Karpas-422 (cell line): ENCODE measurements at places on chromosomes 5 and 9. TPM values are rescaled to one million over a fixed set of nuclear protein-coding genes. Genes with fewer than 3 reads are reported as not detected.

GRCh38 chr5:135220394-135221186, 178.4 kb downstream of the MACROH2A1 start:
- no peak overlapping the region for H3K27ac ChIP-seq
- no peak overlapping the region for H3K4me3 ChIP-seq
- H3K4me1 ChIP-seq: peaks cover 21% of the 10 kb centered on the region
- no peaks in the 10 kb centered on the region for H3K36me3 ChIP-seq
- no peaks in the 10 kb centered on the region for H3K27me3 ChIP-seq

- H3K4me1 ChIP-seq: no peaks in the 10 kb centered on the region
- DNase-seq: no peak
- H3K27me3 ChIP-seq: no peaks in the 10 kb centered on the region
- H3K4me3 ChIP-seq: no peak overlapping the region
Observed at GRCh38 chr5:106392766-106393165, 1278.0 kb downstream of the EFNA5 start.

- no peak overlapping the region for H3K27ac ChIP-seq
- H3K36me3 ChIP-seq: peaks cover 86% of the 10 kb centered on the region
- no peak overlapping the region for H3K4me3 ChIP-seq
- no peaks in the 10 kb centered on the region for H3K27me3 ChIP-seq
- peaks cover under 1% of the 10 kb centered on the region for H3K4me1 ChIP-seq
- DNase-seq: no peak
Observed at GRCh38 chr9:122857815-122858214, 29.4 kb upstream of the PDCL start.

GRCh38 chr9:127013597-127013996, 99.0 kb downstream of the RALGPS1 start:
- no peaks in the 10 kb centered on the region for H3K36me3 ChIP-seq
- no peaks in the 10 kb centered on the region for H3K4me1 ChIP-seq
- no peak overlapping the region for H3K27ac ChIP-seq
- DNase-seq: peak; percentile 4
- H3K4me3 ChIP-seq: no peak overlapping the region
- no peaks in the 10 kb centered on the region for H3K27me3 ChIP-seq

- H3K4me1 ChIP-seq: no peaks in the 10 kb centered on the region
- DNase-seq: no peak
Observed at GRCh38 chr9:114154600-114155102, 686 bp upstream of the COL27A1 start.

GRCh38 chr9:97848480-97849237, 4.4 kb upstream of the FOXE1 start:
- H3K4me1 ChIP-seq: no peaks in the 10 kb centered on the region
- no peaks in the 10 kb centered on the region for H3K27me3 ChIP-seq
- H3K36me3 ChIP-seq: no peaks in the 10 kb centered on the region

ARID3C gene
- total RNA-seq: 0.48 TPM in 1 of 2 replicates, not detected in the other

GRXCR2 gene
- not detected in 2 replicates for total RNA-seq

FLT4 gene
- not detected in 2 replicates for total RNA-seq
